ENCODE measurements at places on chromosomes 1 and 21.

DNA sequence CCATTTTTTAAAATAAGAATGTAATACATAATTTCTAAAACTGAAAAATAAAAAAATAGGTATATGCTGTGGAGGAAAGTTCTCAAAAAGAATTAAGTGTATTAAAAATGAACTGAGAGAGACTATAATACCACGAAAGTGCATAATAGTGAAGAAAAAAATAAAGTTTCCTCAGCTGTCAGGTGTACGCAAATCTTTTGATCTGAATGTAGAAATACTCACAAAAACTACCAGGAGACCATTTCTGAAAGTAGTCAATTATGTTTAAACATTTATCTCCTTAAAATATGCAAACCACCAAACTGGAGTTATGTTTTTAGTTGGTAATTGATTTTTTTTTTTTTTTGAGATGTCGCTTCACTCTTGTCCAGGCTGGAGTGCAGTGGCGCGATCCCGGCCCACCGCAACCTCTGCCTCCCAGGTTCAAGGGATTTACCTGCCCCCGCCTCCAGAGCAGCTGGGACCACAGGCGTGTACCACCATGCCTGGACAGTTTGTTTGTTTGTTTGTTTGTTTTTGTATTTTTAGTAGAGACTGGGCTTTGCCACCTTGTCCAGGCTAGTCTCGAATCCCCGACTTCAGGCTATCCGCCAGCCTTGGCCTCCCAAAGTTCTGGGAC lies 1169.2 kb upstream of the B3GALT2 start:
- DNase-seq, result no peak

DNA sequence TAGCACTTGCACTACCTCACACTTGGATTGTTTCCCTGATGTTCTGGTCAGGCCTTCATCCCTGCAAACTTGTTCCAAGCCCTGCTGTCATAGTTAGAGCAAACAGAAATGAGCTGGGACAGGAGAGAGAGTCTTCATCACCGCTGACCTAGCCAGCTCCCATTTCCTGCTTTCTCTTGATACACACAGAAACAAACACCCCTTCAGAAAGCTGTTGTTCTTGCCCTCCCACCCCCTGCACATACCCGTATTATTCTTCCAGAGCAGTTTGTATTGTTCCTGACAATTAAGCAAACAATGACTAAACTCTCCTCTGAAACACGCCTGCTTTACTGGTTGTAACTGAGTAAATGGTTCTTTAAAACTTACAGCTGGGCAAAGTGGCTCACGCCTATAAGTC lies 2.9 kb upstream of the SYT2 start:
- no peak for DNase-seq

GRCh38 chr21:39400173-39400572 lies 45.4 kb downstream of the LCA5L start:
- no peak for DNase-seq

DNA sequence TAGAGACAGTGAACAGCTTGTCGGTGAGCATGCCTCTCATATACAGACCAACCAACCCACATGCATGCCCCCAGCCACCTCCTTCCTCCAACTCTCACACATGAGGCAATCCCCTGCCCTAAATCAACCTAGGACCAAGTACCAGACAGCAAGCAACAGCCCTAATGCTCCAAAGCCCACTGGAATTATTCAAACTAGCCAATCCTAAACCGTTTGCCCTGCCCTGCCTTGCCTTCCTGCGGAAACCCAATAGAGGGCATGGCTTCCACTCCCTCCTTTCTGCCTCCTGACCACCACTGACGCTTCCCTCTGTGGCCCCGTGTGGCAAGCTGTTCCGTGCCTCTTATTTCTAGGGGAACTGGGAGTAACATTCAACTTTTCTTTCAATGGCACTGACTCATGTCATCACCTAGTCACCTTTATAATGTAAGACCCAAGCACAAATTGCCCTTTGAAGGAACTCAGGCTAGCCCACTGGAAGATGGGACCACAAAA lies 129.3 kb upstream of the GJB5 start:
- DNase-seq, result no peak

- DNase-seq, result peak; percentile 51
Measured at GRCh38 chr1:222275729-222276465, 272.0 kb downstream of the HHIPL2 start.

- no peak for DNase-seq
Measured at GRCh38 chr1:219991511-219991810, 54.8 kb downstream of the EPRS1 start.

- DNase-seq, result no peak
Measured at GRCh38 chr1:1388078-1388472, 11.1 kb downstream of the CCNL2 start.

DNA sequence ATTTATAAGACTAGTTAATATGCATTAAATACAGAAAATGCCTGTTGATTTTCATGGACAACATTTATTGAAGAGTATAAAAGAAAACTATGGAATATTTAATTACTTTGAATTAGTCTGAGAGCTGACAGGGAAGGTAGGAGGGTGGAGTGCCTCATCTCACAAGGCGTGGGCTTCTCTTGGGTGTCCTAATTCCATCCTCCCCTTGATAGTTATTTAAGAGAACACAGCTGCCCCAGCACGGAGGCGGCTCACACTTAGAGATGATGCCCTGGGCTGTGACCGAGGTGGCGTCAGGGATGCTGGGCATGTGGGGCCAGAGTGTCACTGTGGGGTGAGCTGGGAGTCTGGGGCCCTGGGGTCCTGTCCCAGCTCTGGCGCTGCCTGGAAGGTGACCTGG lies 493.0 kb downstream of the PTPRU start:
- DNase-seq, result no peak

DNA sequence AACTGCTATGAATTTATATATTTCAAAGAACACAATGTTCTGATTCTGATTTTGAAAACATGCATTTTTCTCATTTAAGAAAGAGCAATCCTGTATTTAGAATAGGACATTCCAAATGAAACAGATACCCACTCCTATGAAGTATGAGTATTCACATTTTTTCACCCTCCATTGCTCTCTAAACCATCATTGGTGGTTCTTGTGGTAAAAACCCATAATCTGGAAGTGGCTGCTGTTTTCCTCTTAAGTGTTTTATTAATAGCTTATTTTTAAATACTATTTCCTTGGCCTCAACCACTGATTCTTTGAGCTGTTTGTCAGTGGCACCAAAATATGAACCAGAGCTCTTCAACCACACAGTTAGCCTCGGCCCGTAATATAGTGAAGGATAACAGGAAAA lies 60.0 kb upstream of the ADAM30 start:
- DNase-seq, result no peak

GRCh38 chr1:90821788-90822359 lies 104.8 kb upstream of the BARHL2 start:
- DNase-seq, result no peak

- no peak for DNase-seq
Measured at GRCh38 chr1:65164633-65165032, 16.6 kb downstream of the AK4 start.

- no peak for DNase-seq
Measured at GRCh38 chr1:98059620-98060019, 138.8 kb upstream of the DPYD start.

DNA sequence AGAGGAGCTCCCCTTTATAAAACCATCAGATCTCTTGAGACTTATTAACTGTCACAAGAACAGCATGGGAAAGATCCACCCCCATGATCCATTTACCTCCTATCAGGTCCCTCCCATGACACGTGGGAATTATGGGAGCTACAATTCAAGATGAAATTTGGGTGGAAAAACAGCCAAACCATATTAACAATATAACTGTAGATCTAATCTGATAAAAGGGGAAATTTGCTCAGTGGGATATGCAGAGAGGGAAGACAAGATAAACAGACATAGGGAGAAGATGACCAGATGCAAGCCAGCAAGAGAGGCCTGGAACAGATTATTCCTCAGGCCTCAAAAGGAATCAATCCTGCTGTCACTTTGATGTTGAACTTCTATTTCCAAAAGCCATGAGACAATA lies 841.5 kb downstream of the LRRIQ3 start:
- DNase-seq, result no peak

GRCh38 chr1:23100074-23100748 lies 68.4 kb downstream of the LUZP1 start:
- peak; percentile 84 for DNase-seq

DNA sequence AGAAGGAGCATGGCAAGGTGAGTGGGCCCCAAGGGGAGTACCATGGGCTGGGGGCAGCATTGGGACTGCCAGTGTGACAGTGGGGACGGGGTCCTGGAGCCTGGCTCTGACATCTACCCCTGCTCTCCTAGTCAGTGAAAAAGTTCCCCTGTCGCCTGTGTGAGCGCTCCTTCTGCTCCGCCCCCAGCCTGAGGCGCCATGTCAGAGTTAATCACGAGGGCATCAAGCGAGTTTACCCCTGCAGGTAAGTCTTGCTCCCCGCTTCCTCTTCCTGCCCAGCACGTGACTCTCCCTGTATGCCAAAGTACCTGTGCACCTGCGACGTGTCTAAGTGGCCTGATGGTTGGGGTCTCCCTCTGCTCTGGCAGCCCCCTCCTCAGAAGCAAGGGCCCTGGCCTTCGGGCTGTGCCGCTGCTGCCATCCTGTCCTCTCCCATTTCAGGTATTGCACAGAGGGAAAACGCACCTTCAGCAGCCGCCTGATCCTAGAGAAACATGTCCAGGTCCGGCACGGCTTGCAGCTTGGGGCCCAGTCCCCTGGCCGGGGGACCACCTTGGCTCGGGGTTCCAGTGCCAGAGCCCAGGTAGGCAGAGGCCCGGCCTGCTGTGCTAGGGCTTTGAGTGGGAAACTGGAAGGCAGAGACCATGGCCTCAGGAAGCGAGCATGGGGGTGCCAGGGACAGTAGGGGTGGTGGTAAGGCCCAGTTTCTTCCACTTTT lies 8.1 kb downstream of the ZNF687 start:
- DNase-seq, result no peak

GRCh38 chr1:10776190-10776905 lies 20.1 kb downstream of the CASZ1 start:
- DNase-seq, result no peak

DNA sequence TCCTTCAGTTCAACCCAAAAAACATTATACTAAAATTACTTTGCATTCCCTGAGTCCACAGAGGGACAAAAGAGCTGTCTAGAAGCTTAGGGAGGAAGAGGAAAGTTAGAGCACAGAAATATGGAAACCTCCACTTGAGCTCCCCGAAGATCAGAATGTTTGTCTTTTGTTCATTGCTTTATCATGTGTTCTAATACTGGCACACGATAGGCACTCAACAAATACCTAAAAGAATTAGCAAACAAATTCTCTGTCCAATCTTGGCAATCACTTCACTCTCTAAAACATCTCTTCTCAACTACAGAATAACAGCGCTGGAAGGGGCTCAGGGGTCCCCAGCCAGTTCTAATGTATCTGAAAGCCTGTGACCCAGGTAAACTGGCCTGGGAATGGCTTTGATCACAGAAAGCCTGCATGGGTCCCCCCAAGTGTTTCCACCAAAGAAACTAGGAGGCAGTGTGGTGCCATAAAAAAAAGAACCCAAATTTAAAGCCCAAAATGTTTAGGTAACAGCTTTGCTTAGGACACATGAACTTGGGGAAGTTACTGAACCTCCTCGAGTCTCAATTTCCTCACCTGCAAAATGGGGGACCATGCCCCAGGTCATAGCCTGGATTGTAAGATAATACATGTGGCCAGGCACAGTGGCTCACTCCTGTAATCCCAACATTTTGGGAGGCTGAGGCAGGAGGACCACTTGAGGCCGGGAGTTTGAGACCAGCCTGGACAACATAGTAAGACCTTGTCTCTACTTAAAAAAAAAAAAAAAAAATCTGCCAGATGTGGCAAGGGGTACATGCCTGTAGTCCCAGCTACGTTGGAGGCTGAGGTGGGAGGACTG lies 45.8 kb downstream of the SSBP3 start:
- DNase-seq, result no peak

GRCh38 chr1:58879464-58879863 lies 95.6 kb upstream of the JUN start:
- no peak for DNase-seq

- DNase-seq, result no peak
Measured at GRCh38 chr1:33377756-33378155, 53.1 kb downstream of the PHC2 start.

- DNase-seq, result no peak
Measured at GRCh38 chr1:231853588-231854207, 227.1 kb downstream of the DISC1 start.

DNA sequence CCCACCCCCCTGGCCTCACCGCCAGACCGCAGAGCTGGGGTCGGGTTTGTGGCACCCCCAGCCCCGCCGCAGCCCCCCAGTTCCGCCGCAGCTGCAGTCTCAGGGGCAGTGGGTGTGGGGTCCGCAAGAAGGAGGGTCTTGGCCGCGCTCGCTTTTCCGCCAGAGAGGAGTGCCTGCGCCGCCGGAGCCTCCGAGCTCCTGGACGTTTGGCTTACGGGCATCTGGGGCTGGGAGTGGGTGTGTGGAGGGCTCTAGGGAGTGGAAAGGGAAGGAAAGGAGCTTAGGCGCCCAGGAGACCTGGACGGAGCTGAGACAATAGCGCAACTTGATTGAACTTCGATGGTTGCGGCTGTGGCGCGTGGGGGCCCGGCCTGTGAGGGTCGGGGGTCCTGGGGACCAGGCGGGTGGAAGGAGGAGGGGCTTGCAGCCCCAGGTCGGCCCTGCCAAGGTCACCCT lies 88.8 kb upstream of the IPO9 start:
- peak; percentile 43 for DNase-seq

DNA sequence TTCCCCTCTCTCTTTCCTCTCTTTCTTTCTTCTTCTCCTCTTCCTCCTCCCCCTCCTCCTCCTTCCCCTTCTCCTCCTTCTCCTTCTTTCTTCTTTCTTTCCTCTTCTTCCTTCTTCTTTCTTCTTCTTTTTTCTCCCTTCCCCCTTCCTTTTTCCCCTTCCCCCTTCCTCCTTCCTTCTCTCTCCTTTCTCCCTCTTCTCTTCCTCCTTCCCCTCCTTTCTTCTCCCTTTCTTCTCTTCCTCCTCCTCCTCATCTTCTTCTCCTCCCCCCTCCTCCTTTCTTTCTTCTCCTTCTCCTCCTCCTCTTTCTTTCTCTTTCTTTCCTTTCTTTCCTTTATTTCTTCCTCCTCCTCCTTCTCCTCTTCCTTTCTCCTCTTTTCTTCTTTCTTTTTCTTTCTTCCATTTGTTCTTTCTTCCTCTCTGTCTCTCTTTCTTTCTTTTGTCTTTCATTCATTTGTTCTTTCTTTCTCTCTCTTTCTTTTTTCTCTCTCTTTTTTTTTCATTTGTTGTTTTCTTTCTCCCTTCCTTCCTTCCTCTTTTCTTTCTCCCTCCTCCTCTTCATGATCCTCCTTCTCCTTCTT lies 26.5 kb downstream of the HRNR start:
- DNase-seq, result no peak

DNA sequence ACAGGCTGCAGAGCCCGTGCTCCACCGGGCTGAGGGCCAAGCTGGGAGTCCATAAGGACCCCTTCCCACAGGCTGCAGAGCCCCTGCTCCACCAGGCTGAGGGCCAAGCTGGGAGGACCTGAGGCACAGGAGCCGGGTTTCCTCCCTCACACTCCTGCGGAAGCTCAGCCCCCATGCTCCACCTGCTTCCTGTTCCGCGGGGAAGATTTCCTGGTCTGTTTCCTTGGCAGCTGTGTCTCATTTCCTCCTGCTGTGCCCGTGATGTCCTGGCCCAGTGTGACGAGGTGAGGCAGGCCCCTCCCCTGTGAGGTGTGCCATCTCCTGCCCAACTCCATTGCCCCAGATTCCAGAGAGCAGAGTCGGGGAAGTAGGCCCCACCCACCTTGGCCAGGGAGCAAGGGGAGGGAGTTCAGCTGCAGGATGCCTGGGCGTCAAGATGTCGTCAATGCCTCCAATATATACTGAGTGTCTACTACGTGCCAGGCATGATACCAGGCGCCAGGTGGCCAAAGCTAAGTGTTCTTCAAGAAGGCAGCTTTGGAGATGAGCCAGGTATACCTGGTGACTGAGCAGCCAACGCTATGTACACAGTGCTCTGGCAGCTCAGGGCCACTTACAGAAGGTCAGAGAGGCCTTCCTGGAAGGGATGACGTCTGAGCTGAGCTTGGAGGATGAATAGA lies 58.8 kb downstream of the NAV1 start:
- DNase-seq, result no peak
